ENCODE measurements at places on chromosomes 2 and 18.

GRCh38 chr2:9708683-9709538, 78.1 kb upstream of the YWHAQ start:
- DNase-seq = peak; percentile 35

DNA sequence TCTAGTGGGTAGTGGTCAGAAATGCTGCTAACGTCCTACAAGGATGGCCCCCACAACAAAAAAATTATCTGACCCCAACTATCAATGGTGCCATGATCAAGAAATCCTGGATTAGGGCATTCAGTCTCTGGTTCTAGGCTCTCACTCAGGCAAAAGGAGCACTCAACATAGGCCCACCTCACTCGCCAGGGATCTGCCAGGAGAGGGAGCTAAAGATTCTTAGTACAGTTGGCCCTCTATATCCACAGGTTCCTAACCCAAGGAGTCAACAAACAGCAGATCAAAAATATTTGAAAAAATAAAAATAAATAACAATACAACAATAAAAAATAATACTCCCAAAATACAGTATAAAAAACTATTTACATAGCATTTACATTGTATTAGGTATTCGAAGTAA, 10.0 kb downstream of the SLC4A5 start:
- no peak for DNase-seq

DNA sequence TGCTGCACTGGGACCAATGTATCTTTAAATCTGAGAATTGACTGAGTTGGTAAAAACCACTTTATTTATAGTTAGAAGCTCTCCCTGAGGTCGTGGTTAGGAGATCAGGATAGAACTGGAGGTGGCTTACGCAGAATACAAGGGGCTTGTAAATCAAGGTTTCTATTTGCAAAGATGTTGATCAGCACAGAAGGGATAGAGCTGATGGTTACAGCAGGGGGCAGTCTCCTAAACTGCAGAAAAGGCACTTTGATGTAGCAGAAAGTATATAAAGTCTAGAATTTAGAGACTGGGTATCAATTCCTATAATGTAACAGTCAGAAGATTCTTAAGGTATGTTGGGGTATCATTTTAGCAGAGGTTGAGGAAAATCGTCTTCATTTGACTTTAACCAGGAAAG, 25.2 kb upstream of the ACVR1 start:
- no peak for DNase-seq

- DNase-seq = no peak
Measured at GRCh38 chr2:237209885-237210284, 124.2 kb downstream of the COPS8 start.

- DNase-seq = no peak
Measured at GRCh38 chr2:38499548-38500282, 103.0 kb downstream of the HNRNPLL start.

DNA sequence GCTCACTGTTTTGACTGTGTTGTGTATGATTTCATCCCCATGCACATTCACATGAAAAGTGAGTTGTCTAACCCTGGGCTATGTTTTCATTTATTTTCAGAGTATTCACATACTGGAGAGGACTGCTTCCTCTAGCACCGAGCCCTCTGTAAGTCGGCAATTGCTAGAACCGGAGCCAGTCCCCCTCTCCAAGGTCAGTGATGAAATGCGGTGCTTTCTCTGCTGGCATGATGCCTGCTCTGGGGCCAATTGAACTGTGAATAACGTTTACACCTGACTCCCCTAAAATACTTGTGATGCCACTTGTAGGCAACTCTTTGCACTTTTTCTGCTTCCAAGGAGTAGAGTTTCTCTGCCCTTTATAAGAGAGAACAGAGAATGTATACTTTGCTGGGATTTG, 126.9 kb downstream of the PRKRA start:
- no peak for DNase-seq

DNA sequence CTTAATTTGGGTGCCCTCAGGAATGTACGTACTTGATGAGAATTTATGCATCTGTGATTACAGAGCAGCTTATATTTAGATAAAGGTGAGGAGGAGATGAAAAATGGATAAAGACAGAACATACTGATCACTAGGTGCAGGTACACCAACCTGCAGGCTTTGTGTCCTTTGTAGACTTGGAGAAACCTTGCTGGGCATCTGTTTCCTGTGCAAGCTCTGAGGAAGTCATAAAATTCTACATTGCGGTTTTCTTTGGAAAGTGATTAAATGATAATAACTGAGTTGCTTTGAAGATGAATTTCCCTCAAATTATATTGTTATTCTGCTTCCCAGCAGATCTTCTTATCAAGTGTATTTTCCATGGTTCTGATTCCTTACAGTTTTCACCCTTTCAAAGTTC, 7.7 kb downstream of the RAB27B start:
- DNase-seq = no peak

GRCh38 chr2:223180463-223180862, 128.5 kb downstream of the KCNE4 start:
- DNase-seq = no peak

GRCh38 chr2:118498943-118499342, 348.5 kb downstream of the EN1 start:
- no peak for DNase-seq

- DNase-seq = no peak
Measured at GRCh38 chr2:222693837-222694236, 22.4 kb downstream of the MOGAT1 start.
